ENCODE measurements at places on chromosomes 13 and 19.

GRCh38 chr19:11251650-11252314, 10.5 kb downstream of the DOCK6 start:
- H3K27me3 ChIP-seq: peaks cover 7% of the 10 kb centered on the region
- no peak overlapping the region for H3K27ac ChIP-seq
- no peak for DNase-seq
- no peaks in the 10 kb centered on the region for H3K36me3 ChIP-seq
- H3K4me3 ChIP-seq: no peak overlapping the region

- H3K27ac ChIP-seq: no peak overlapping the region
- H3K27me3 ChIP-seq: no peaks in the 10 kb centered on the region
- H3K4me1 ChIP-seq: no peaks in the 10 kb centered on the region
- no peak overlapping the region for H3K4me3 ChIP-seq
- no peak for DNase-seq
These were observed 136.3 kb upstream of the UFM1 start for GRCh38 chr13:38213314-38213713.

- H3K4me1 ChIP-seq: no peaks in the 10 kb centered on the region
- DNase-seq: no peak
- no peaks in the 10 kb centered on the region for H3K36me3 ChIP-seq
- no peak overlapping the region for H3K27ac ChIP-seq
- H3K4me3 ChIP-seq: no peak overlapping the region
These were observed 205.0 kb downstream of the NALCN start for GRCh38 chr13:101211261-101211660.

DNA sequence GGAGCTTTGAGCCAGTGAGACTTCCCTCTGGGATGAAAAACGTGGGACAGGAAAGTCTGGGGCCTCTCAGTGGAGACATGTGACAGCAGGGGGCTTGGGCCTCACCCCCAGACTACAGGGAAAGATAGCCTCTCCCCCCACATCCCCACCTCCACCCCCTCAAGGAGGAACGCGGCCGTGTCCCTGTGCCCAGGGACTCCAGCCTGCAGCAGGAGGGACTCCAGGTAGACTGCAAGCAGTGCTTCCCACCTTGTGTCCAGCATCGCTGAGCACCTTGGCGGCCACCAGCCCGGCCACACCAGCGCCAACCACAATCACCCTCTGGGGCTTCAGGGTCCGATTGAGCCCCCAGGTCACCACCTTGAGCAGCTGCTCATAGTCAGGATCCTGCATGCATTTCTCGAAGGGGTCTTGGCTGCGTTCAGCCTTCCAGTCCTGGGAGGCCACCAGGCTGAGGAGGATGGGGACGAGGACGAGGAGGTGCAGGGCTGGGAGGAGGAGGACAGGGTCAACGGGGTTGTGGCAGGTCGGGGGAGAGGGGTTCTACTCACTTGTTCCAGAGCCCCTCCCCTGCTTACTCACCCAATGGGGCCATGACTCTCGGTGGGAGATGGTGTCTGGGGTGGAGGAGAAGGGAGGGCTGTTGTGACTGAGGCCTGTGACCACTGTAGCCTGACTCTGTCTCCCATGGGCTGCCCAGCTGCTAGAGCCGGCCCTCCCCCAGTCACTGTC, 955 bp downstream of the IL4I1 start:
- H3K4me3 ChIP-seq: no peak overlapping the region
- peak overlapping the region; percentile 85 for H3K27ac ChIP-seq
- peaks cover 31% of the 10 kb centered on the region for H3K4me1 ChIP-seq

DNA sequence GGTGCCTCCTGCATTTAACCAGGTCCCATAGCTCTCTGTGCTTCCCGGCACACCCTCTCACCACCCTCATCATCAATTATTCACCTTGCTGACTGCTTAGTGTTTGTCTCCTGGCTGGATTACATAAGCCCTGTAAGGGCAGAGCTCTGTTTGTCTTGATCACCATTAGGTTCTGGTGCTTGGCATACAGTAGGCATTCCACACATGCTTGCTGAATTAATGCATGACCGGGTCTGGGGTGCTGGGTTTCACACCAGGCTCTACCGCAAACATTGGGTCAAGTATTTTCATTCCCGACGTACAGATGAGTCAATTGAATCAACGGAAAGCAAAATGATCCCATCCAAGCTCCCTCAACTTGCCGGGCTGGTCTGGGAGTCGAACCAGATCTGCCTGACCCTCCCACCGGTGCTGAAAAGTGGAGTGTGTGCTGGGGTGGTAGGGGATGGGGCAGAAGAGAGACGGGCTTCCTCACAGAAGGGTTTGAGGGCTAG, 28.5 kb downstream of the VAV1 start:
- peak overlapping the region; percentile 93 for H3K4me3 ChIP-seq
- peak overlapping the region; percentile 100 for H3K27ac ChIP-seq
- H3K27me3 ChIP-seq: no peaks in the 10 kb centered on the region

DNA sequence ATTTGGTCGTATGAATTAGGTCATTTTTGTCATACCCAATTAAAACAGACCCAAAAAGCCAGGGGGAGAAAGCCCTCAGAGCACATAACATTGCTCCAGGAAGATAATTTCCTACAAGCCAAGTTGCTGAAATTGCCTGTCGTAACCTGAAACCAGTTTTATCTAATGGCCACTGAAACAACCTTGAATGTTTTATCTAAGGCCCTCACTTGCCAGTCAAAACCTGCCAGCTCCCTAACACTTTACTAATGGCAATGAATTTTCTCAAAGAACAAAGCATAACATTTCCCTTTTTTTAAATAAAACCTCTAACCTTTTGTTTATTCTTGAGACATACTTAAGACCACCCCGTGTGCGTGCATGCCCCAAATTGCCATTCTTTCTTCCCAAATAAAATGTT, 496.2 kb upstream of the KLHL1 start:
- peaks cover 4% of the 10 kb centered on the region for H3K27me3 ChIP-seq
- no peaks in the 10 kb centered on the region for H3K36me3 ChIP-seq
- H3K27ac ChIP-seq: no peak overlapping the region
- no peak overlapping the region for H3K4me3 ChIP-seq
- DNase-seq: no peak
- H3K4me1 ChIP-seq: no peaks in the 10 kb centered on the region

- no peak for DNase-seq
- no peak overlapping the region for H3K27ac ChIP-seq
- H3K36me3 ChIP-seq: no peaks in the 10 kb centered on the region
- no peaks in the 10 kb centered on the region for H3K27me3 ChIP-seq
- H3K4me1 ChIP-seq: no peaks in the 10 kb centered on the region
- H3K4me3 ChIP-seq: no peak overlapping the region
These were observed 1673.6 kb upstream of the MIR17HG start for GRCh38 chr13:89673789-89674311.

- peak; percentile 21 for DNase-seq
- peaks cover 6% of the 10 kb centered on the region for H3K4me1 ChIP-seq
These were observed 38.9 kb downstream of the STOML3 start for GRCh38 chr13:38951525-38952313.

GRCh38 chr13:92671821-92672220, 554.8 kb upstream of the GPC6 start:
- no peaks in the 10 kb centered on the region for H3K27me3 ChIP-seq
- no peaks in the 10 kb centered on the region for H3K4me1 ChIP-seq
- H3K27ac ChIP-seq: no peak overlapping the region
- no peak overlapping the region for H3K4me3 ChIP-seq
- no peaks in the 10 kb centered on the region for H3K36me3 ChIP-seq

- no peak for DNase-seq
- no peaks in the 10 kb centered on the region for H3K27me3 ChIP-seq
- H3K4me1 ChIP-seq: no peaks in the 10 kb centered on the region
- no peak overlapping the region for H3K27ac ChIP-seq
These were observed 8.7 kb upstream of the SPC24 start for GRCh38 chr19:11164296-11164695.

DNA sequence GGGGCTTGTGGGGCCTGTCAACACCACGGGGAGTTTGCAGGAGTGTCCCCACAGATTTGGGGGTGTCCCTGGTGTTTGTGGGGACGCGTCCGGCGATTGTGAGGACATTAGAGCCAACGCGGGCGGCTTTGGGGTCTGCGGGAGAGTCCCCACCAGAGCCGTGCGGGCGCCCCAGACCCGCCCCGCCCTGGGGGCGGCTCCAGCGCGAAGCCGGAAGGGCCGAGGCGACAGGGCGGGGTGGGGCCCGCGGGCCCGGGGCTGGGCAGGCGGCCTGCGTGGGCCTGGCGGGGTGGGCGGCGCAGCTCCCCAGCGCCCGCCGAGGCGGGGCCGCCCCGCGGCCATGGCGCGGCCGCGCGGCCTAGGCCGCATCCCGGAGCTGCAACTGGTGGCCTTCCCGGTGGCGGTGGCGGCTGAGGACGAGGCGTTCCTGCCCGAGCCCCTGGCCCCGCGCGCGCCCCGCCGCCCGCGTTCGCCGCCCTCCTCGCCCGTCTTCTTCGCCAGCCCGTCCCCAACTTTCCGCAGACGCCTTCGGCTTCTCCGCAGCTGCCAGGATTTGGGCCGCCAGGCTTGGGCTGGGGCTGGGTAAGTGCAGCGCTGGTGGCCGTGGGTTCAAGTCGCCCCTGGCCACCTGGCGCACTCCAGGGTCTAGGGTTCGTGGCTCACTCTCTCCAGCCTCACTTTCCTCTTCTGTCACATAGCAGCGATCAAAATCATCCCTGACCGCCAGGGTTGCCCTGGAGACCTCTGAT, 10.3 kb downstream of the PDE4A start:
- DNase-seq: no peak
- H3K4me3 ChIP-seq: peak overlapping the region; percentile 55
- peaks cover 50% of the 10 kb centered on the region for H3K4me1 ChIP-seq
- peak overlapping the region; percentile 17 for H3K27ac ChIP-seq
- peaks cover 46% of the 10 kb centered on the region for H3K27me3 ChIP-seq

DNA sequence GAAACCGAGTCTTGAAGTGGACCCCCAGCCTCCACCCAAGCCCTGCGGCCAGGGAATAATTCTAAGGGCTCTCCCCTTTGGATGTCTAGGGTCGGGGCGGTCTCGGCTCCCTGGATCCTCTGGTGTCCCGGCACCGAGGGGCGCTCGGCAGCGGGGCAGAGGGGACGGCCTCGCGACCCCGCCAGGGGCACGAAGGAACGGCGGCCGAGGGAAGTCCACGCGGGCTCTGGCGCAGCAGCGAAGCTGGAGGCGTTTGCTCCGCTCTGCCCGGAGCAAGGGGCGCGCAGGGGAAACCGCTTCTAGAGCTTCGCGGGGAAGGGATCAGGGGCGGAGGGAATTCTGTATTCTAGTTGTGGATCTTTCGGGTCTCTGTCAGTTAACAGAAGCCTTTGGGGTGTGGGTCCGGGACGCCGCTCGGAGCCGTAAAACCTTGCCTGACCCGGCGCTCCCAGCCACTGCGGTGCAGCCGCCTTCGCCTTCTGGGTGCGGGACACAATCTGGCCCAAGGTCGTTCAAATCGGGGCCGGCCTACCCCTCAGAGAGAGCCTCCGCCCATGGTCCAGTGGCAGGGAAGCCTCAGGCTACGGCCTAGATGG, 118.2 kb downstream of the KCNRG start:
- H3K36me3 ChIP-seq: peaks cover 5% of the 10 kb centered on the region
- no peak for DNase-seq
- peaks cover 33% of the 10 kb centered on the region for H3K4me1 ChIP-seq
- no peak overlapping the region for H3K27ac ChIP-seq
- peaks cover 81% of the 10 kb centered on the region for H3K27me3 ChIP-seq

GRCh38 chr19:46976845-46977320, 42.8 kb upstream of the NPAS1 start:
- H3K27ac ChIP-seq: no peak overlapping the region
- H3K27me3 ChIP-seq: no peaks in the 10 kb centered on the region
- peaks cover 3% of the 10 kb centered on the region for H3K36me3 ChIP-seq
- no peak for DNase-seq
- H3K4me3 ChIP-seq: no peak overlapping the region
- H3K4me1 ChIP-seq: peaks cover 16% of the 10 kb centered on the region

DNA sequence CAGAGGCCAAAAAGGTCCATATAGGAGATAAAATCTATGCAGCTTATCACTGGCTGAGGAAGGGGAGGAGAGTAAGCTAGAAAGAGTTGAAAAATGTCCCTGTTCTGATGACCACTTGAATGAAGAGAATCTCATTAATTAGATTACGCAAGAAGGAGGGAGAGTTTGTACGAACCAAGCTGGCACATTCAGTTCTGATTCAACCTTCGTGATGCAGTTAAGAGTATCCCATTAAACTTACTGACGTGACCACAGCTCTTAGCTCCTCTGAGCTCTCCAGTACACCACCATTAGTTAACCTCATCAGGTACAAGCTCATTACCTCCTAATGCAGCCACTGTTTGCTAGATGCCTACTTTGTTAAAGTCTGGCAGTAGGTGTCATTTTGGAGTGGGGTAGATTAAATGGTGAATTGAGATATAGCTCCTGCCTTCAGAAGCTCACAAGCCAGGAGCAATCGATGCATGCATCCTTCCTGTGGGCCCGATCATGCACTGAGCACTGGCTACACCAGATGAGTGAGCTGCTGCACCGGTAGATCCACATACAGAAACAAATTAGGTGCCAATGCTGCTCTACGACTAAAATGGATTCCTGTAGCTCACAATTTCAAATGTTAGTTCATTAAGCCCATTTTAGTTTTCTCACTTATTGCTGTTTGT, 458.3 kb downstream of the COG6 start:
- no peaks in the 10 kb centered on the region for H3K27me3 ChIP-seq
- no peak overlapping the region for H3K27ac ChIP-seq
- DNase-seq: no peak

All from activated naive CD8-positive, alpha-beta T cell treated with anti-CD3 and anti-CD28 coated beads for 36 hours (primary cell).